ENCODE measurements at places on chromosomes 1 and 21.

GRCh38 chr1:28447679-28448078, 58.2 kb upstream of the RCC1 start:
- no peak for DNase-seq

DNA sequence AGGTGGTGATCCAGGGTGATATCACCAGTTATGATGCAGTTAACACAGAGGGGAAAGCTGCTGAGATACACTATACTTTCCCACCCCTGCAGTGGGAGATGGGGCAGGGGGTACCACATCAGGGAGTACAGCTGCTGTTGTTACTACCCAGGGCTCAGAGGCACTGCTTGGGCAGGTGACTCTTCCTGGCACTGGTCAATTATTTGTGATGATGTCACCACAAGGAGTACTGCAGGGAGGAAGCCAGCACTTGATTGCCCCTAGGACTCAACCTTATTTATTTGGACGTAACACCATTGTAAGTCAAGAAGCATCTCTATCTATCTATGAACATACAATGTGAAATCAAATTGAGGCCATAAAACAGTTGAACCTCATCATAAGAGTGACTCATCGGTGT, 10.1 kb downstream of the IFNAR1 start:
- DNase-seq, result no peak

DNA sequence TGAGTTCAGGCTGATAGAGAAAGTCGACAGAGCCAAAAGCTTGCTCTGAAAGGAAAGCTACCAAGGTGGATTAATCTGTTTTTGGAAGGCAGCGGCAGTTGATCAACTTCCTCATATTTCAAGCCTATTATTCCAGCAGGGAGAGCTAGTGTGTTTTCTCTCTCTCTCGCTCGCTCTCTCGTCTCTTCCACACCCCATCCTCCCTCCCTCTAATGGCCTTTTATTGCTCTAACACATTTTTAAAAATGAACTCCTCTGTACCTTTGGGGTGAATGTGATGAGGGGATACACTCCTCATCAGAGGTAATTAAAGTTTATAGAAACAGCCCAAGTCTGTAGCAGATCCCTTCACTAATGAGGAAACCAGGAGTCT, 126.4 kb downstream of the CLIC6 start:
- no peak for DNase-seq

DNA sequence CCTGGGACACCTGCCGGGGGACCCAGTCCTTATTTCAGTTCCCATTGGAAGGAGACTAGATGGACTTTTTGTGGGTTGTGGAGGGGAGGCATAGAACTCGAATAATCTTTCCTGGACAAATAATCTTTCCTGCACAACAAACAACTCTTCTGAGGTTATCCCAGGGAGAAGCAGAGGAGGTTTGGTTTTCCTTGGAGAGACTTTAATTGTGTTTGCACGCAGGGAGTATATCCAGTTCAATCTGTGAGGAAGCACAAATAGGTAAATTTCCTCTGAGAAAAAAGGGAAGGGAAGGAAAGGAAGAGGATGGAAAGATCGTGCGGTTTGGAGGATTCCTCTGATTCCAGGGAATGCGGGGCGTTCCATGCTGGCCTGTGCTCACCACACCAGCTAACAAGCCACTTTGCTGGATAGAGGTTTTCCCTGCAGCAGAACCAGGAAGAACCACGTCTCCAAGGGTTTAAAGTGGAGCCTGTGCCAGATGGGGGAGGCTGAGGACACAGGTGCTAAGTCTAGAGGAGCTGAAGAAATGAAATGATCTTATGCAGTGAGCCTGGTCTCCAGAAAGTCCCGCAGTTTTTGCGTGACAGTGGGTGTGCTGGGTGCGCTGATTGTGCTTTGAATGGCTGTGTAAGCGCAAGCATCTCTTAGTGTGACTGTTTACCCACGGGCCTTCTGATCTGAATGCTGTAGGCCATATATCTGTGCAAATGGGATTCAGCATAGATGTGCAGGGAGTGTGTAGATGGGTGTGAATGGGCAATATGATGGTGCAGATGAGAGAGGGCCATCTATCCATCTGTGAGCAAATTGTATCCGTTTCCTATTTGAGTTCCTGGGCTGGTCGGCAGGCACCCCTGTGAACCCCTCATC, 7.6 kb downstream of the PAX7 start:
- no peak for DNase-seq
